Activated CD4-positive, alpha-beta memory T cell treated with anti-CD3 and anti-CD28 coated beads, Interleukin-2, amount 10 ng/mL, durations not matched to agents 7 days and 5 days (primary cell): ENCODE measurements at places on chromosomes 3 and 15. TPM values are rescaled to one million over a fixed set of nuclear protein-coding genes. Genes with fewer than 3 reads are reported as not detected.

The SNURF gene
- 12.1 TPM for total RNA-seq

The FAM174B gene
- total RNA-seq: 3.0 TPM

The TMEM207 gene
- total RNA-seq: not detected

The TMC3 gene
- not detected for total RNA-seq
